ENCODE measurements at places on chromosomes 1 and 21.

- peaks cover 13% of the 10 kb centered on the region for H3K27me3 ChIP-seq
- DNase-seq, result no peak
- no peaks in the 10 kb centered on the region for H3K36me3 ChIP-seq
Observed at GRCh38 chr1:15236321-15236721, 10.7 kb upstream of the FHAD1 start.

- no peaks in the 10 kb centered on the region for H3K36me3 ChIP-seq
- no peak for DNase-seq
- no peaks in the 10 kb centered on the region for H3K4me1 ChIP-seq
- no peak overlapping the region for H3K27ac ChIP-seq
Observed at GRCh38 chr1:66327588-66327987, 206.4 kb upstream of the SGIP1 start.

DNA sequence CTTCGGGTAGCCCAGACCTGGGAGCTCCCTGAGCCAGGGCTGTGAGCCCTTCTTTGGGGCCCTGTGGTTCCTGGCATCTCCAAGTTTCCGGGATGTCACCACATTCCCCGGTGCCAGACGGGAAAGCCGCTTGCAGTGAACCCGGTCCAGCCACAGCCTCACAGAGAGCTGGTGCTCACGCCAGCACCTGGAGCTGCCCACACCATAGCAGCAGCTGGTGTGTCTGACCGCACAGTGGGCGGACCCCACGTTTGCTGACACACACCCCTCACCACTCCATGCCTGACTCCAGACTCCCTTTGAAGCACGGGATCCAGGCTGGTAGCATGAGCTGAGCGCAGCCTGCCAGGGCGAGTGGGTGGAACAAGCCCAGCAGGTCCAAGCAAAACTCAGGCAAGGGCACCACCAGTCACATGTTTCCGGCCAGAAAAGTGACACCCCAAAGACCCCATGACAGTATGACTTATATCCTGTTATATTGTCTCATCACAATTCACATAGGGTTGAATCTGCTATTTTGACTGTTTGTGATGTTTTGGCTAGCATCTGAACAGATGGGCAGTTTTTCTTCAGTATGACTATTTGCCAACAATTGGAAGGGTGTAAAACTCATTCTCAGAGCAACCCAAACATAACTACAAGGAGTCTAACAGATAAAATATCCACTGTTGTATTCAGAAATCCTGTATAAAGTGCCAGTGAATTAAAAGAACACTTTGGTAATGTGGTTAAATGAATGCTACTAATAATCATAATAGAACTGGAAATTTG, 285.4 kb downstream of the SMYD3 start:
- no peaks in the 10 kb centered on the region for H3K36me3 ChIP-seq
- peaks cover 15% of the 10 kb centered on the region for H3K4me1 ChIP-seq
- DNase-seq, result no peak

GRCh38 chr21:33899199-33899598, 16.4 kb downstream of the ATP5PO start:
- peaks cover 22% of the 10 kb centered on the region for H3K4me1 ChIP-seq
- H3K36me3 ChIP-seq, result peaks cover 28% of the 10 kb centered on the region
- H3K4me3 ChIP-seq, result no peak overlapping the region

DNA sequence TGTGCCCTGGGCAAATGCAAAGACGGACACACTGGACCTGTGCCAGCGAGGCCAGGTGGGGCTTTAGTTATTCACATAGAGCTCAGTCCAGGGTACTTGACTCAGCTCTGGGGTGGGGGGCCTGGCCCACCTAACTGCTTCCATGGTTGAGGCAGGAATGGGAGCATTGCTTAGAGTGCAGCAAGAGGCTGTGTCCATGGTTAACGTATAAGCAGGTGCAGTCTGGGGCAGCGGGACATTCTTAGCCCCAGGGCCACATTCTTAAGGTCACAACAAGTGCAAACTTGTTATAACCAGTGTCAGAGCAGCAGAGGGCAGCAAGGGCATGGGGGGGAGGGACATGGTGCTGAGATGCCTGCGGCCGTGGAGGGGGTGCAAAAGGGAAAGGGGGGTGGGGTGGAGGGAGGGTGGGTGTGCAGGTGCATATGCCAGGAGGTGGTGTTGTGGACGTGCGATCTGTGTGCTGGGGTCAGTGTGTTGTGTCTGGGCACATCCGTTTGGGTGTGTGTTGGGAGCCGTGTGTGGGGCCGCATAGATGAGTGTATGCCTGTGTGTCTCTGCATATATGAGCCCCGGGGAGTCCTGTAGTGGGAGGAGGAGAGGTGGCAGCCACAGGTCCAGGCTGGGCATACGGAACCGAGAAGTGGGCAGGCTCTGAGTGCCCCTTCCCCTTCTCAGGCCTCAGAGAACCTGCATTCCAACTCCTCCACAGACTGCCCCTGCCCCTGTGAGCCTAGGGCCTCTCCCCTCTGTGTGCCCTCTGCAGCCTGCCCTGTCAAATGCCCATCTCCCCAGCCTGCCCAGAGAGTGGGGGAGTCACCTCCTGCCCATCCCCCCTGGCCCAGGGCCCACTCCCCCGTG, 8.4 kb downstream of the KCNJ10 start:
- DNase-seq, result no peak
- H3K4me3 ChIP-seq, result no peak overlapping the region
- peaks cover 73% of the 10 kb centered on the region for H3K27me3 ChIP-seq
- no peaks in the 10 kb centered on the region for H3K4me1 ChIP-seq
- H3K36me3 ChIP-seq, result no peaks in the 10 kb centered on the region

DNA sequence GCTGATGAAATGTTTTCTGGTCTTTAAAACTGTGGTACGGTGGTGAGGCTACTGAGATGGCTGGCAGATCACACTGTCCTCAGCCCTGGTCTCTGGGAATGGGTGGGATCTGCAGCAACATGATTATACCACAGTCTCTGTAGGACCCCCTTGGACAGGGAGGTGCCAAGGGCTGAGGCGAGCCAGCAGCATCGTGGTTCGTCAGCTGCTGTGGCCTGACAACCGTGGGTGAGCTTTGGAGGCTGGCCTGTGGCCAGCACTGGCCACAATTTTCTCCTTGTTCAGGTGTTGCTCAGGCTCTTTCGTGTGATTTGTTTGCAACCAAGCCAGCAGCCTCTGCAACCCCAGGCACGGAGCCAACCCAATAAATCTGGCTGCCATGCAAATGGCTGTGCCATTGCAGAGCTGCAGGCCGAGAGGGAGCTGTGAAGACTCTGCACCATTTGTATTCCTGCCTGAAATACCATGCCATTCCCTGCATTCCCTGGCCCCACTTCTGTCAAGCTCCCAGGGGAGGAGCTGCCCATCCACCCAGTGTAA, 70.9 kb downstream of the PCP4 start:
- H3K27ac ChIP-seq, result no peak overlapping the region
- H3K36me3 ChIP-seq, result no peaks in the 10 kb centered on the region
- no peaks in the 10 kb centered on the region for H3K4me1 ChIP-seq
- H3K4me3 ChIP-seq, result no peak overlapping the region

DNA sequence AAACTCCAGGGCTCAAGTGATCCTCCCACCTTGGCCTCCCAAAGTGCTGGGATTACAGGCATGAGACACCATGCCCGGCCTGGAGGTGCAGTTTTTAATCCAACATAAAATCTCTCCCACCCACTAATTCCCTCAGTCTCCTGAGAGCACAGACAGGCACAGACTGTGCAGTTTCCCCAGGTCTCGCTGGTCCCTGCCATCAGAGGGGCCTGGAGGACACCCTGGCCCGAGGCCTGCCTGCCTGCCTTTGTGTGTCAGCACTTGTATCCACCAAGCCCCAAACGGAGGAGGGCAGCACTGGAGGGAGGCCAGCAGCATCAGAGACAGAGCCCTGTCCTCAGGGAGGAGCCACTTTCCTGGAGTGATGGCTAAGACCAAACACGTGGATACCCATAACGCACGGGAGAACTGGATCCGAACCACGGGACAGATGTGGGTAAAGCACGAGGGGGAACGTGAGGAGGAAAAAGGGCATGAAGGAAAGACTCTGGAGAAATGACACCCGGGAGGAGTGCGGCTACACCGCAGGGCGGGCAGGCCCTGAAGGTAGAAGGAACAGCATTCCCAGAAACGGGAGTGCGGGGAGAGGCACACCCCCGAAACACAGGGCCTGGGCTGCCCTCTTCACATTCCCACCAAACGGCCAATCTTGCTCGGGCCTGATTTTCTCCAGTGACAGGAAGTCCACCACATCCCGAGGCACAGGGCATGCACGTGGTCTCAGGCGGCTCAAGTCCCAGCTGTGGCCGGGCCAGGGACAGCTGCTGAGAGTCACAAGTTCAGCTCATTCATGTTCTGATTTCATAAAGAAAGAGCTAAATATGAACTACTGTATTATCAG, 29.7 kb downstream of the NPHP4 start:
- H3K27ac ChIP-seq, result no peak overlapping the region
- no peak for DNase-seq
- peaks cover 43% of the 10 kb centered on the region for H3K36me3 ChIP-seq

DNA sequence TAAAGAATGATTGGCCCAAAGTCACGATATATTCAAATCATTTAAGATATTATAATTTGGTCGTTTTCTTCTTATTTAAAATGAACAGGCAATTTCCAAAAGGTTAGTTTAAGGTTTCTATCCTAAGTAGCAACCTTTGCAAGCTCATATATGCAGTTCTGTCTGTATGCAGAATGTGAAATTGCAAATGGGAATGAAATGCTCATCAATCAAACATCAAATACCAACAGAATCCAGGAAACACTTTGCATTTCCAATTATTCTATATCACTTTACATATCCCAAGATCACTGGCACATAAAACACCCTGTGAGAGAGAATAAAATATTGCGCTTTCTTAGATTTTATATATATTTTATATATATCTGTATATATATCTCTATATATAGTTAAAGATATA, 237.3 kb downstream of the NRIP1 start:
- no peaks in the 10 kb centered on the region for H3K4me1 ChIP-seq
- H3K36me3 ChIP-seq, result no peaks in the 10 kb centered on the region

DNA sequence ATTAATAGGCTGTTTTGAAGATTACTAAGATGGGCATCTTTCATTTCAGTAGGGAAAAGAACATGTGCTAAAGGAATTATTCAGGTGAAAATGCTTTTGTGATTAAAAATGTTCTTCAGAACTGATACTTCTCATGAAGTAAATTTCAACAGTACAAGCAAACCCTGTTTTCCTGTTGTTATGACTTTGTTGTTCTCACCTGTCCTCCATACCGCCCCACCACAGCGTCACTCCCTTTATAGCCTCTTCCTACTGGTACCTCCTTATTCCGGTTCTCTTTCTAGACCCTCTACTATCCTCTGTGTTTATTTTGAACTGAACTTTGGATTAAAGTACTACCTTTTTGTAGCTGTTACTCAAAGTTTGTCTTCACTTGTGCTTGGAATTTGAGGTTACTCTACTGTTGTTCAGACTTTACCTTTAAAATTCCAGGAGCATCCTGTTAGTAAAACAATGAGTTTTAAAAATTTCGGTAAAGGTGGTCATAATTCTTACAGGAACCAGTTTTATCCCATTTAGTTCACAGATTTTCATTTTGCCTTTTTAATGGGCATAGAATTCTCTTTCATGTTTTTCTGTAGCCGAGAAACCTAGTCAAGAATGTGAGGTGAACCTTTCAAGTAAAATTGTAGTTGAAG, 10.9 kb downstream of the CNST start:
- H3K36me3 ChIP-seq, result peaks cover 2% of the 10 kb centered on the region
- no peaks in the 10 kb centered on the region for H3K27me3 ChIP-seq
- H3K4me3 ChIP-seq, result no peak overlapping the region

- H3K27ac ChIP-seq, result no peak overlapping the region
- H3K36me3 ChIP-seq, result peaks cover 80% of the 10 kb centered on the region
- H3K27me3 ChIP-seq, result no peaks in the 10 kb centered on the region
Observed at GRCh38 chr1:248816042-248816851, 9.5 kb downstream of the SH3BP5L start.

DNA sequence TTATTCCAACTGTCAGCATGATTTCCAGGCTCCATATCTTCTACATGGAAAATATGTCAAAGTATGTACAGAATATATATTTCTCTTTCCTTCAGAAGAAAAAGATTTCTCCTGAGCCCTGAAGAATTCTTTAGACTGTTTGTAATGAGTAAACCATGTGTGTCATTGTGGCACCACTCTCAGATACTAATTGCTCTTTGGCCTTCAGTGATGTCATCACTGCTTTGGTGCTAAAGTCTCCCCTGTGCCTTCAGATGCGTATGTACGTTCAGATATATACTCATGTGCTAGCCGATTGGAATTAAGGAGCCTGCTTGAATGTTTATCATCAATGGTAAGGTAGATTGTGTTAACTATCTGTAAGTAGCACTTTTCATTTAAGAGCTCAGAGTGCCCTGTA, 20.6 kb upstream of the NBL1 start:
- peak overlapping the region; percentile 94 for H3K27ac ChIP-seq
- H3K36me3 ChIP-seq, result peaks cover 21% of the 10 kb centered on the region
- DNase-seq, result no peak
- no peak overlapping the region for H3K4me3 ChIP-seq

DNA sequence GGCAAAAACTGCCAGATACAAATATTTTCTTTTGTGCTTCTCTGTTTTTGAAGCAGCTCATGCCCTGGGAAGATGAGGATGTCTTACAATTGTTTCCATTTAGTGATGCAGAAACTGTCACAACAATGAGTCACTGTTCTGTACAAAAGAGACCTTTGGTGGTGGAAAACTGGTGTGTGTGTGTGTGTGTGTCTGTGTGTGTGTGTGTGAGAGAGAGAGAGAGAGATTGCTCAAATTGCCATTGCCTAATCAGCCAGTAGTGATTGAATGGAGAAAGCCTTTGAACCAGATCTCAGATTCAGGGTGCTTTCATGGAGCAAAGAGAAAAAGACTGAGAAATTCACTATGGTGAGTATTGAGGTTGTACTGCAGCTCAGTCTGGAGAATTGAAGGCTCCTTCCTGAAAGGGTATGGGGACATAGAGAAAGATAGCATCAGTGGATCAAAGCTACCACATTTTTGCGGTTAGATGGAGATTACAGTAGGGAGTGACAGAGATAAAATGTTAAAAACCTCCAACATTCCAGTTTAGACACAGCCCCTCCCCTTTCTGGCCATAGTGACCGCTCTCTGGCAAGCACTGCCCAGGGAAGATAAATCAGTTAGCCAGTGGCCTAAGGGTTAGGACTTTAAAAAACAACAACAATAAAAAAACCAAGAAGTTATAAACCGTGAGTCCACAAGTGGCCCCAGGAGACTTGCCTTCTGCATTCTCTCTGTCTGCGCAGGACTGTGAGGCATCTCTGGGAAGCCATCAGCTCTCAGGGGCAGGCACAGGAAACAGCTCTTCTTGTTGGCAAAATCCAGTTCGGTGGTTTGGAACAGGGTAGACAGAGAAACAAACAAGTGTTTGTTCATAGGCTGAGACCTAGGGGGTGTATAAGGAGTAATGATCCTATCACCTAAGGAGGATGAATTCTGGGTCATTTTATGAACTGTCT, 406.5 kb downstream of the DUSP10 start:
- peak overlapping the region; percentile 70 for H3K4me3 ChIP-seq
- no peaks in the 10 kb centered on the region for H3K27me3 ChIP-seq
- peak overlapping the region; percentile 82 for H3K27ac ChIP-seq
- DNase-seq, result peak; percentile 98
- no peaks in the 10 kb centered on the region for H3K36me3 ChIP-seq
- H3K4me1 ChIP-seq, result peaks cover 5% of the 10 kb centered on the region

DNA sequence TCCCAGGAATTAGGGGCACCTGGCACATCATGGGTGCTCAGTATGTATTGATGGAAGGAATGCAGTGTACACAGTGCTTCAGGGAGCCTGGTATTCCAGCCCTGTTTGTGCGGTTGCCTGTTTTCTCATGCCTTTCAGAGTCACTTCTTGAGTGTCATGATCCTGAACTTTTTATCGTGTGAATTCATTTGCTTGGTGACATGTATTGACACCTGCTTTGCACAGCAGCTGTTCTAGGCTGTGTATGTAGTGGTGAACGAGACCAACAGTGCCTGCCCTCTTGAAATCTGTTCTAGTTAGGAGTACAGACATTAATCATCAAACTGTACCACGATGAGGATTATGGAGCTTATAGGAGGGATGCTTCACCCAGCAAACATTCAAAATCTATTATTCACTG, 6.1 kb downstream of the HTR6 start:
- H3K4me1 ChIP-seq, result peaks cover 4% of the 10 kb centered on the region
- no peak overlapping the region for H3K27ac ChIP-seq
- H3K4me3 ChIP-seq, result no peak overlapping the region
- DNase-seq, result no peak

Measured in mesenchymal stem cell (in vitro differentiated cells and primary cell).